ENCODE measurements at places on chromosomes 7 and 10. TPM values are rescaled to one million over a fixed set of nuclear protein-coding genes. Genes with fewer than 3 reads are reported as not detected.

DNA sequence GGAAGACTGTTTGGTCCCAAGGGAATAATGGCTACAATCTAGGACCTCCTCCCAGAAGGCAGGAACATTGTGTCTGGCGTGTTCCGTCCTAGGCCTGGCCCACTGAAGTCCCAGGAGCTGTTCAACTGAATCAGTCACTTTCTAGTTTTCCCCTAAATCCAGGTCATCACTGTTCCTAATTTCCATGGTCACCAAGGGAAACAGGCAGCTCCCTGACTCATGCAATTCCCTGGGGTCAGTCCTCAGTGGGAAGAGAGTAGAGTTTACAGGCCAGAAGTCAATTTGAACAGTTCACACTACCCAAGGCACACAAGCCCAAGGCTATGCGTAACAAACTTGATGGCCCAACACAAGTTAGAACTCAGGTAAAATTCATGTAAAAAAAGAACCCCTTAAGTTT lies 44.0 kb downstream of the CREB3L2 start:
- DNase-seq: no peak
- H3K36me3 ChIP-seq: no peaks in the 10 kb centered on the region
- H3K27me3 ChIP-seq: no peaks in the 10 kb centered on the region
- H3K4me1 ChIP-seq: peaks cover 45% of the 10 kb centered on the region

The CALCR gene
- total RNA-seq: not detected

GRCh38 chr7:157686285-157686894 lies 349.6 kb downstream of the DNAJB6 start:
- H3K27ac ChIP-seq: no peak overlapping the region
- no peak overlapping the region for H3K4me3 ChIP-seq
- DNase-seq: no peak
- no peaks in the 10 kb centered on the region for H3K36me3 ChIP-seq

GRCh38 chr7:22176791-22177412 lies 180.1 kb downstream of the RAPGEF5 start:
- DNase-seq: no peak
- no peaks in the 10 kb centered on the region for H3K27me3 ChIP-seq
- H3K4me3 ChIP-seq: no peak overlapping the region
- peaks cover 37% of the 10 kb centered on the region for H3K36me3 ChIP-seq

DNA sequence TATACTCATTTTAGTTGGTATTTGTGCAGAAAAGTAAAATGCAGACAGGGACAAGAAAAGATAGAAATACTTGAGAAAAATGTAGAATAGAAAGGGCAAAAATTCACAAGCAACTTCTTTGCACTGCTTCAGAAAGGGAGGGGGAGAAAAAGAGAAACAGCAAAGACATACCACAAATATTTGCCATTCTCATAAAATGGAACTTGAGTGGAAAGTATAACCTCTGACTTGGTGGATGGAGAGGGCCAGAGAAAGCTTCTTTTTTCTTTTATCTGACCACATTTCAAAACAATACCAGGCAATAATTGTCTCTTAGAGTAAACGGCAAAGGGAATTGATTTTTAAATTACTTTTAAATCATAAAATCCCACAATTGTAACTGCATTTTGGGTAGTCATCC lies 35.8 kb upstream of the TRUB1 start:
- no peak for DNase-seq
- H3K27me3 ChIP-seq: no peaks in the 10 kb centered on the region
- no peaks in the 10 kb centered on the region for H3K4me1 ChIP-seq
- no peak overlapping the region for H3K27ac ChIP-seq

DNA sequence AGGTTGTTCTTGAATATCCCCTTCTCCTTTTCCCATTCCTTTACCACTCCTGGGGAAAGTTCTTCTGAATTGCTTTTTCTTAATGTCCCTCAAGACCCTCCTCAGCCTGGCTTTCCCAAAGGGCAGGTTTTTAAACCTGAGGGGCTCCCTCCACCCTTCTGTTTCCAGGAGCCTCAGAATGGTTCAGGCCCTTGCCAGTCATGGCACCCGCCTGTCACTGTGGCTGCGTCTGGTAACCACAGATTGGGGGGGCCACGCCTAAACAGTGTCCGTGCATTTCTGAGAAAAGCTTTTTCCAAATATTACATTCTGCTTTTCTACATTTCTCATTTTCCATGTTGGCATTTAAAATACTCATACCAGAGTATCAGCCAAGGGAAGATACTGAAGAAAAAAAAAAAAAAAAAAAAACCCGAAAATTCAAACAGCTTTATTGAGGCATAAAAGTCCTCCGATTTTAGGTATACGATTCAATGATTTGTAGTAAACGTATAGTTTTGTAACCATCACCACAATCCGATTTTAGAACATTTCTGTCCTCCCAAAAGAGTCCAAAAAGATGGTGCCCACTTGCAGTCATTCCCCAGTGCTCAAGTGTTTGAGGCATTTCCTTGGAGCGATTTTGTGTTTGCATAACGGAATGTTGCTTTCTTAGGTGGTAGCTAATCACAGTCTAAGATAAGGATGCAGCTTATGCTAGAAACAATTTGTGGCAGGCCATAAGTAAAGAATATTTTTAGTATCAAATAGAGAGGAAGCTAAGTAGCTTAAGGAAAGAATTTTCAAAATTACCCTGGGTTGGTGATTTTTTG lies 22.1 kb downstream of the HKDC1 start:
- no peak overlapping the region for H3K27ac ChIP-seq
- H3K36me3 ChIP-seq: no peaks in the 10 kb centered on the region
- no peaks in the 10 kb centered on the region for H3K27me3 ChIP-seq

- no peak for DNase-seq
- peak overlapping the region; percentile 91 for H3K27ac ChIP-seq
- H3K36me3 ChIP-seq: no peaks in the 10 kb centered on the region
- H3K4me1 ChIP-seq: peaks cover 22% of the 10 kb centered on the region
- peak overlapping the region; percentile 26 for H3K4me3 ChIP-seq
These were observed 221.5 kb upstream of the CELF2 start for GRCh38 chr10:10796061-10796773.

The MMRN2 gene
- total RNA-seq: 34.5 TPM

- no peaks in the 10 kb centered on the region for H3K27me3 ChIP-seq
- no peaks in the 10 kb centered on the region for H3K4me1 ChIP-seq
- DNase-seq: no peak
These were observed 69.6 kb upstream of the HDAC9 start for GRCh38 chr7:18425838-18426445.

DNA sequence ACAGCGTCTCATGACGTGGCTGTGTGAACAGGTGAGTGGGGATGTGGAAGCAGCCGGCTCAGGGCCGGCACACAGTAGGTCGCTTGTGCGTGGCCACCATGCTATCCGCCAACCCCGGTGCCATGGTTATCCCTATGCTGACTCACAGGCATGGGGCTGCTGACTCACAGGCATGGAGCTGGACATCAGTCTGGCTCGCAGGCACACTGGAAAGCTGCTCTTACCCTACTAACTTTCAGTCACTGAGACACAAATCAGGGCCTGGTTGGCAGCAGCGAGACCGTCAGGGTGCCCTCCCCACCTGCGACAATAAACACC lies 341.9 kb downstream of the PTPRN2 start:
- H3K27ac ChIP-seq: no peak overlapping the region
- DNase-seq: no peak
- no peaks in the 10 kb centered on the region for H3K27me3 ChIP-seq
- no peaks in the 10 kb centered on the region for H3K4me1 ChIP-seq
- no peak overlapping the region for H3K4me3 ChIP-seq

DNA sequence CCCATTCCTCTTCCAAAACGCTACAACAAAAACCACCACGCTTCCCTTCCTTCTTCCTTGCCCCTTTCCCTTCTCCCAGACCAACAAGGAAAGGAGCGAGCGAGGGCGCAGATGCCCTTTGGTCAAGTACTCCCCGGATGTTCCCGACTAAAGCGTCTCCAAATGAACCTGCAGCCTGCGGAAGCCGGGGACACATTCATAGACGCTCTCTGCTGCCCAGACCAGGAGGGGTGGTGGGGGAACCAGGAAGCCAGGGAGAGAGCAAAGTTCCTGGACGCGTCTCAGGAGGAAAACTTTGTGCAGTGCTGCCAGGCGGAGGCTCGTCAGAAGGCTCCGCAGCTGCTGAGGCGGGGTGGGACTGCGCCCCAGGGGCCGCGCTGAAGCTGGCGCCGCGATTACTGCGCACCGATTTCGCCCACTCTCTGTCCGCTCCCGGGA lies 754 bp downstream of the SEMA3D start:
- no peaks in the 10 kb centered on the region for H3K4me1 ChIP-seq
- DNase-seq: peak; percentile 78
- H3K27me3 ChIP-seq: no peaks in the 10 kb centered on the region
- peak overlapping the region; percentile 15 for H3K4me3 ChIP-seq
- no peaks in the 10 kb centered on the region for H3K36me3 ChIP-seq

DNA sequence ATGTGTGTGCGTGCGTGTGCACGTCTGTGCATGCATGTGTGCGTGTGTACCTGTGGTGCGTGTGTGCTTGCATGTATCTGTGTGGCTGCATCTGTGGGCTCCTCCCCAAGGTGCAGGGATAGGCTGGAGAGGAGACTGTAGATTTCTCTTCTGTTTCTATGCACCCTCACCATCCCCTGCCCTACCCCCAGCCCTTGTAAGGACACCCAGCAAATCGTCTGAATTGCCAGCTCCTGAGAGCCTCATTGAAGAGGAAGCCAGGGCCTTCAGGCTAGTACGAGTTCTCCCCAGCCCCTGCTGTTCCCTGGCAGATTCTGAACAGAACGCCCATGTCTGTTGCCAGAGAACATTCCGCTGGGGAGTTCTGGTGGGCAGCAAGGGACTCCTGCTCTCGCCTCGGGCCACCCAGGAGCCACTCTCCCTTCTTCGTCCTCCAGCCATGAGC lies 17.0 kb upstream of the TRIM8 start:
- no peaks in the 10 kb centered on the region for H3K36me3 ChIP-seq
- no peaks in the 10 kb centered on the region for H3K27me3 ChIP-seq
- peaks cover 68% of the 10 kb centered on the region for H3K4me1 ChIP-seq

The MGMT gene
- 44.0 TPM for total RNA-seq

GRCh38 chr10:34581801-34582532 lies 233.1 kb downstream of the PARD3 start:
- no peaks in the 10 kb centered on the region for H3K27me3 ChIP-seq
- H3K36me3 ChIP-seq: no peaks in the 10 kb centered on the region
- no peak overlapping the region for H3K27ac ChIP-seq
- no peak overlapping the region for H3K4me3 ChIP-seq
- H3K4me1 ChIP-seq: peaks cover 13% of the 10 kb centered on the region

The GHRHR gene
- total RNA-seq: 3.1 TPM

The DNAH11 gene
- 11.9 TPM for total RNA-seq

DNA sequence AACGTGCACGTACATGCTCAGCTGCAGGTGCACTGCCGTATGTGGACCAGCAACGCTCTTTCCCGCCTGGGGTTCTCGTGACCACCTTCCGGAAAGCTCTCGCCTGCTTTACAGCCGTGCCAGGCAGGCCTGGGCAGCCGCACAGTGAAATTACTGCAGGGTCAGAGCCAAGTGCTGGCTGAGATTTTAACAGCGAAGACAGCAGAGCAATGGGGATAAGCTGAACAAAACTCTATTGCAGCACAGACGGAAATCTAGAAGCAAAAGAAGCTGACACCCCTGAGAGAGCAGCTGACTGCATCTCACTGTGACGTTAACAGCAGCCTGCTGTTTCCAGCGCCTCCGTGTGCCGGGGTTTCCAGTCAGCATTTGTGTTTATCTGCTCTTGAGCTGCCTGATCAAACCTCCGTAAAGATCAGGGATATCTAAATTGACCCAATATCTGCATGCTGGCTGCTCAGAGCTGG lies 179.0 kb downstream of the DIP2C start:
- H3K27ac ChIP-seq: no peak overlapping the region
- H3K27me3 ChIP-seq: no peaks in the 10 kb centered on the region
- H3K36me3 ChIP-seq: no peaks in the 10 kb centered on the region

- H3K4me1 ChIP-seq: no peaks in the 10 kb centered on the region
- H3K4me3 ChIP-seq: no peak overlapping the region
- DNase-seq: no peak
- H3K27ac ChIP-seq: no peak overlapping the region
- H3K27me3 ChIP-seq: no peaks in the 10 kb centered on the region
These were observed 353.6 kb downstream of the PTEN start for GRCh38 chr10:88216976-88217375.

DNA sequence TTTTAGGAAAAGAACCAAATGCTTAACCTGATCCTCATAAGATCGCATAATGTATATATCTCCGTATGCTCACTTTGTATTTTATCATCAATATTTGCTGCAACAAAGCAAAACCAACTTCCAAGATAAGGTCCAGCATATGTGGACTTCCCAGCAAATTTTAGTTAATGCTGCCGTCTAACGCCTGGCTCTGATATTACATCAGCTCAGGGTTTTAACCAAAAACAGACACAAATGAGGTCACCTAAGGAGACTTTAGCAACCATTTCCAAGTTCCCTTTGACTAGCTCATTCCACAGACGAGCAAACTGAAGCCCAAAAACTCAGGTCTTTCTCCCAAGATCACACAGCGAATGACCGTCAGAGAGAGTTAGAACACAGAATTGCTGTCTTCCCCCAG lies 59.4 kb upstream of the UCN3 start:
- no peaks in the 10 kb centered on the region for H3K4me1 ChIP-seq
- H3K36me3 ChIP-seq: no peaks in the 10 kb centered on the region
- no peak overlapping the region for H3K4me3 ChIP-seq
- no peak overlapping the region for H3K27ac ChIP-seq
- H3K27me3 ChIP-seq: no peaks in the 10 kb centered on the region

- H3K27me3 ChIP-seq: no peaks in the 10 kb centered on the region
- H3K27ac ChIP-seq: no peak overlapping the region
- H3K36me3 ChIP-seq: no peaks in the 10 kb centered on the region
- peaks cover 9% of the 10 kb centered on the region for H3K4me1 ChIP-seq
- no peak overlapping the region for H3K4me3 ChIP-seq
These were observed 4.7 kb upstream of the NRCAM start for GRCh38 chr7:108460964-108461363.

DNA sequence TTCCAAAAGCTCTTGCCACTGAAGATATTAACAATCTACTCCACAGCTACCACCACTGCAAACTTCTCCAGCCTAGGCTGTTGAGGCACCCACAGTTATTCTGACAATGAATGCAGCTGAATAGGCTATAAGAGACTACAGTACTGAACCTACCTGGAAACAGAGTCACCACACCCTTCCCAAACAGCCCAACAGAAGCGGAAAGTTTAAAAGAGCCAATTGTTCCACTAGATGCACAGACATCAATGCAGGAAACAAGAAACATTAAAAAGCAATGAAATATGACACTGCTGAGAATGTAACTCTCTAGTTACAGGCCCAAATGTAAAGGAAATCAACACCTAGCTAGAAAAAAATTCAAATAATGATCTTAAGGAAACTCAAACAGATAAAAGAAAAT lies 64.5 kb upstream of the PLA2G12B start:
- peaks cover 20% of the 10 kb centered on the region for H3K4me1 ChIP-seq
- H3K4me3 ChIP-seq: no peak overlapping the region
- DNase-seq: no peak
- H3K36me3 ChIP-seq: peaks cover 5% of the 10 kb centered on the region
- no peaks in the 10 kb centered on the region for H3K27me3 ChIP-seq

DNA sequence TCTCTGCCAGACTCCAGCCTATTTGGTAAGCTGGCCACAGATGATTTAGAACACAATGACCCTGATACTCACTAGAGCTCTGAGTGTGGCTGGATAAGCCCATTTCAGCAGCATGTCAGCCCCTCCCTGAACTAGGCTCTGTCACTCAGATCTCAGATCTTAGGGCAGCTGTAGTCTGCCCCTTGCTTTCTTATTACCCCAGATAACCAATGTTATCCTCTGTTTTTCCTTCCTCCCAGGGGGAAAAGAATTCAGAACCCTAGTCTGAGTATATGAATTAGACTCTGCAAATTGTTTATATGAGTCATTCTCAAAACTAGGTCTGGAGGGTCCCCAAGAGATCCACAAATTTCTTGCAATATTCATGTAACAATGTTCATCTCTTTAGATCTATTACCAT lies 286.2 kb downstream of the KCNMA1 start:
- no peak overlapping the region for H3K27ac ChIP-seq
- H3K36me3 ChIP-seq: no peaks in the 10 kb centered on the region
- no peak overlapping the region for H3K4me3 ChIP-seq
- no peaks in the 10 kb centered on the region for H3K4me1 ChIP-seq
- DNase-seq: no peak

All from upper lobe of left lung (tissue), 6 donors.